ENCODE measurements at places on chromosomes 6 and 20.
A peak's percentile ranks its signal among the peaks of the same experiment; 100 is the strongest.

GRCh38 chr6:53339424-53339823 is 9.3 kb downstream of the ELOVL5 start:
- DNase-seq: no peak

- DNase-seq: no peak
Observed at GRCh38 chr6:134435814-134436280, 117.9 kb upstream of the SGK1 start.

- no peak for DNase-seq
Observed at GRCh38 chr20:58745391-58745790, 52.8 kb downstream of the NPEPL1 start.

- no peak for DNase-seq
Observed at GRCh38 chr6:23505026-23505425, 621.0 kb upstream of the NRSN1 start.

DNA sequence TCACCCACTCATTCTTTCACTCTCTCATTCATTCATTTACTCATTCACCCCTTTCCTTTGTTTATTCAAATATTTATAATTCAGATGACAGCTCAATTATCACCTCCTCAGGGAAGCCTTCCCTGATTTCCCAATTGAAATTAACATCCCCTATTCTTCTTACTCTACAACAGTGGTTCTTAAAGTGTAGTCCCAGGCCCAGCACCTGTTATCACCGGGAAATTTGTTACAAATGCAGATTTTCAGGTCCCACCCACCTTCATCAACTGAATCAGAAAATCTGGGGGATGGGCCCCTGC is 30.3 kb downstream of the KIAA1755 start:
- no peak for DNase-seq

GRCh38 chr6:166925141-166925996 is 31.0 kb downstream of the RNASET2 start:
- DNase-seq: no peak

DNA sequence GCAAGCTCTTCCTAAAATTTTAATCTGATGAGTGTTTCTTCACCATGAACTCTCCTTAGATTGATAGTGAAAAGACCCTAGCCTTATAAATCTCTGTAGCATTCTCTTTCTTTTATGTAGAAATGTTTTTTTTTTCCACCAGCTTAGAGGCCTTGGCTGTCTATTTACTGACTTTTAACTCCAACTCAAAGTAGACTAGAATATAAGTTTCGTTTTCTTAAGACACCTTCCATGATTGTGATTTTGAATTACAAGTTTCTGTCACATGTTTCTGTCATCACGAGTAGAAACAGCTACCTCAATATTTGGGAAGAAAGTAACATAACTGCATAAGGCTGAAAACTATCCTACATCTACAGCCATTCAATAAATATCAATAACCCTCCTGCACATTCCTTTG is 17.8 kb downstream of the ADGRF4 start:
- no peak for DNase-seq

GRCh38 chr6:43481591-43482236 is 4.3 kb downstream of the TJAP1 start:
- DNase-seq: no peak

DNA sequence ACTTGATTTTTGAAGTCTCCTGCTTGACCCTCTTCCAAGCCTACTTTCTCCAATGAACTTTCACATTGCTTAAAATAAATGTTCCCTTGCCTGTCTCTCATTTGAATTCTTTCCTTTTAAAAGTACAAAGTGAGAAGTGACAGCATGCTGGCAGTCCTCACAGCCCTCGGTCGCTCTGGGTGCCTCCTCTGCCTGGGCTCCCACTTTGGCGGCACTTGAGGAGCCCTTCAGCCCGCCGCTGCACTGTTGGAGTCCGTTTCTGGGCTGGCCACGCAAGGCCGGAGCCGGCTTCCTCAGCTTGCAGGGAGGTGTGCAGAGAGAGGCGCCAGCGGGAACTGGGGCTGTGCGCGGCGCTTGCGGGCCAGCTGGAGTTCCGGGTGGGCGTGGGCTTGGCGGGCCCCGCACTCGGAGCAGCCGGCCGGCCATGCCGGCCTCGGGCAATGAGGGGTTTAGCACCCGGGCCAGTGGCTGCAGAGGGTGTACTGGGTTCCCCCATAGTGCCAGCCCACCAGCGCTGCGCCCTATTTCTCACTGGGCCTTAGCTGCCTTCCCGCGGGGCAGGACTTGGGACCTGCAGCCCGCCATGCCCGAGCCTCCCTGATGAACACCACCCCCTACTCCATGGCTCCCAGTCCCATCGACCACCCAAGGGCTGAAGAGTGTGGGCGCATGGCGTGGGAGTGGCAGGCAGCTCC is 31.9 kb downstream of the SERPINB6 start:
- no peak for DNase-seq

- DNase-seq: no peak
Observed at GRCh38 chr6:113486199-113486598, 370.9 kb upstream of the MARCKS start.

DNA sequence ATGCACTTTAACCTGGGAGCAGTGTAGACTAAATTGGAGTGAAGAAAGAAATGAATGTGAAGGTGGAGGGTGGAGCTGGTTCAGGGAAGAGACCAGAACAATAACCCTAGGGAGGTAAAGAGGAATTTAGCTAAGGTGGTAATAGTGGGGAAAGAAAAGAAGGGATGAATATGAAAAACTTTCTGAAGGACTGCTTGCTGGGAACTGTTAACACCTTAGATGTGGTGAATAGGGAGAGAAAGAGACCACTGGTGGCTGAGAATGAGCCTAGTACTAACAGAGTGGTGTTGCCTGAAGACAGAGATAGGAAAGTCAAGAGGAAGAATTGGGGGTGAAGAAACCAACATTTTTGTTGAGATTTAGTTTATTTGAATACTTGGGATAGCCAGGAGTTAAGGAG is 78.4 kb upstream of the HS3ST5 start:
- no peak for DNase-seq

DNA sequence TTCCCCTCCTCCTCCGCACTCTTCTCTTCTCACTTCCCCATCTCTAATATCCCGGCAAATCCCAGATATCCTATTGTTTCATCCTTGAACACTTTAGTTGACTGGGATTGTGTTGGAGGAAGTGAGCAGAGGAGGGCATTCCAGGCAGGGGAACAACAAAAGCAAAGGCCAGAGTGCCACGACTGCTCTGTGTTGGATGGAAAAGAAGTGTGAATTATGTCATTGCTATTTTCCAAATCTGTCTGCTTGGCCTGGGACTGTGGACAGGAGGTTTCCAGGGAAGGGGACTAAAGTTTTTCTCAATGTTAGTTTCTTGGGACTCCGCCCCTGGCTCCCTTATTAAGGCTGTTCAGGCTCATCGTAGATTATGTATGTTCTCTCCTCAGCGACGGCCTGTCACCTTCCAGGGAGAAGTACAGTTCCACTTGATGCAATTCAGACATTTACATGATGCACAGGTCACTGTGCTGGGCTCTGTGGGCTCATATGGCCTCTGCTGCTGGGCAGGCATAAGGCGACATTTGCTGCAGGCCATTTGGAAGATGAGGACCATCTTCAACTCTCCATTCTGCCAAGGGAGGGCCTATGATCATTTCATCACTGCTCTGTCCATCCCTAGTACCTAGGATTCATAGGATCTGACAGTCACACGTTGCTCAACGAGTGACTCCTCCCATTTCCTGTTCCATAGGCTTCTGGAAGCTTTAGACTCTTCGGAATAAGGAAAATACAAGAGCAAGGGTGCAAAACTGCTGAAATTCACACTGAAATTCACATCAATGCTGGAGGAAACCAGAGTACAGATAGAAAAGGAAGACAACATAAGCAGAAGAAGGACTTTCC is 99.1 kb upstream of the KCNK16 start:
- DNase-seq: no peak

- no peak for DNase-seq
Observed at GRCh38 chr6:30885999-30886896, 1.9 kb downstream of the DDR1 start.

DNA sequence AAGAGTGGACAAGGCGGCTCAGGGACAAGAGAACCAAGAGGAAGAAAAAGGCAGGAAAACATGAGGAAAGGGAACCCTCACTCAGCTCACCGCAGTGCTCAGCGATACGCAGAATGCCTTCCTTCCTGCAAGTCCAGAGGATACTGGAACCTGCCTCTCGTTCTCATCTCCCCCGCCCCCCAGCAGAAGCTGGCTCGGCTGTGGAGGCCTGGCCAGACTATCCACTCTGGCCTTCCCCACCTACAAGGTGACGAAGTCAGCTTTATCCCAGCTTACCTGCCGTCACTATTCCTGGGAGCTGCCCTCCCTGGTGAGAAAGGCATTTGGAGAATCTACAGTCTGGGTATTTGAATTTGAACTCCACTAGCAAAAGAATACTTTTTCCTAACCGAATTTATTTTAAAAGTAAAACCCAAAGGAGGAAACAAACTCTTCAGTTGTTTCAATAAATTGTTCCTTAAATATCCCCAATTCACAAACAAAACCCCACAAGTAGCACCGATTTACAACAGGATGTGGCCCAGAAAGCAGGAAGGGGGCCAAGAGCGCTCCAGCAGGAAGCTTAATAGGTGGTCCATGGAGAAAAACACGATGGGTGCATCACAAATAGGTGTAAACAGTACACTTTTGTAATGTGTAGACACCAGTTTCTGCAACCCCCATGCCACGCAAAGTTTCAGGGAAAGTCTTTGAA is 2.1 kb upstream of the DIDO1 start:
- no peak for DNase-seq

DNA sequence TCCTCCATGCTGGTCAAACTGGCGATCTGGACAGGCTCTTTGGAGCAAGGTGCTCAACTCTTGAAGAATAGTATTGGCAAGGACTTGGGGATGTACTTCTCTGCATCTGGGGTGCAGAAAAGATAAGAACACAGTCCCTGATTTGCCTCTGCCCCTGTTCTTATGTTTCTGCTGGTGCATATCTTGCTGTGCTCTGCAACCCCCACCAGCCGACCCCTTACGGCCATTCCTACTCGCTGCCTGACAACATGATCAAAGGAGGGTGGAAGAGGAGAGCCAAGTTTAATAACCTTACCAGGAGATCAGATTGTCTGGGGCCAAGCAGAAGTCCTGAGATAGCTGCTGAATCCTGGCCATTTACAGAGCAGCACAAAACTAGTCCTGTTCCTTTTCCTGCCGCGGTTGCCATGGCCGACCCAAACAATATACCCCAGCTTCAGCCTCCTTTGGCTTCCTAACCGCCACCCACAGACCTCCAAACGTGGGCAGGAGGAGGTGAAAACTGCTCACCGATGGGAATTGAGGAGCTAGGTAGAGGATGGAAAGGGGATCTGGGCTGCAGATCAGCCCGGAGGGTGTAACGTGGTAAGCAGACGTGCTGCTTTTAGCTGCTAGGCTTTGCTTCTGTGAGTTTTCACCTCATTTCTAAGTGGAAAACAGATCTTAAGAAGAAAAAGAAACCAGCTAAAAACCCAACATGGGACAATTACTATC is 60.9 kb downstream of the ATXN1 start:
- no peak for DNase-seq

DNA sequence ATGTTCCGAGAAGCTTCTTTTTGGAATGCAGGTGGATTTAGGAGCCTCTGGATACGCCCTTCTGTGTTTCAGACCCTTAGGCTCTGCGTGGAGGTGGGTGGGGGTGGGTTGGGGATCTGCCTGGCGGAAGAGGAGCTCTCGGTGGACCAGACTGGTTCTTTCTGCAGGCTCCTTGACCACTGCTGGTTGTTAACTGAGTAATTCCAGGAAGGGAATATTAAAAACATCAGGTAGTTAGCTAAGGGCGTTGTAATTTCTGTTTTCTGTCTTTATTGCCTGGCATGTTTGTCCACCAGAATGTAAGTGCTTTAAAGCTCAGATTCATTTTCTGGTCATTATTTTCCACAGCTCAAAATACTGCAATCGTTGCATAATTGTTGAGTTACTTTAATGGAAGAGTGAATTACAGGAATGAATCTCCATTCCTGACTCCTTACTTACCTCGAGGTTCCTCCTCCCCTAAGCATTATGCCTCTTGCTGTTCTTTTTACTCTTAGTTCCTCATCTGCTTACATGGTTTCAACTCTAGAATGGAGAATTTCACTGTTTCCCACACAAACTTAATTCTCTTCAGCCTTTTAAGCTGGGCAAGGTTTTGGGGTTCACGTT is 5.9 kb downstream of the CDYL start:
- no peak for DNase-seq

DNA sequence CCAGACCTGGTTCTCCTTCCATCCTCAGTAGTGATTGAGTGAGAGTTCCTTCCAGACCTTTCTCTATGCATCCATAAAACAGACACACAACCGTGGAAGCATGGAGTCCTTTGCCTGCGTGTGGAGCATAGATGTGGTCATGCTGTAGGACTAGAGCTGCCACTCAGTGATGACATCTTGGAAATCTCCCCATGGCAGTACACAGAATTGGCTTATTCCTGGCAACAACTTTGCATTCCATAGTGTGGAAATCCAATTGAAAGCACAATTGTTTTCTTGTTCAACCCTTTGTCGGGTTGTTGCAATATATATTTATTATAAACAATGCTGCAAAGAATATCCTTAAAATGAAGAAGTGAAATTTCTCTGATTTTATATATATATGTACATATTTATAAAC is 547.8 kb downstream of the CDH26 start:
- DNase-seq: no peak

- DNase-seq: no peak
Observed at GRCh38 chr6:116215414-116215813, 38.5 kb downstream of the TSPYL4 start.

DNA sequence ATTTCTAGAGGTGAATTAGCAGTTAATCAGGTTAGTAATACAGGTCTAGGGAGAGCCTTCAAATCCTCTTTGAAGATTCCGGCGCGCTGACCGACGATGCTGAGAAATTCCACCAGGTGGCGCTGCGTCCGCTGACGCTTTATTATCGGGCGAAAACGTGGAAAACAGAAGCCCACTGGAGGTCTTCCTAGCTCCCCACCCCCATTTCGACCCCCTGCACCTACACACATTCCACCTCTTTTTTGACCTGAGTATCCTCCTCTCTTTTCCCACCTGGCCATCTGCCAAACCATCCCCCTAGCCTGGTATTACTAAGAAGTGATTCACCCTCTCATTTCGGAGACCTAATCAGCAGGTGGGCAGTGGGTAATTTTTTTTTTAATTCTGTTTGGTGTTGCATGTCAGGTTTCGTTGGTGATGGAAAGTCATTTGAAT is 65.4 kb upstream of the RIN2 start:
- peak; percentile 9 for DNase-seq

DNA sequence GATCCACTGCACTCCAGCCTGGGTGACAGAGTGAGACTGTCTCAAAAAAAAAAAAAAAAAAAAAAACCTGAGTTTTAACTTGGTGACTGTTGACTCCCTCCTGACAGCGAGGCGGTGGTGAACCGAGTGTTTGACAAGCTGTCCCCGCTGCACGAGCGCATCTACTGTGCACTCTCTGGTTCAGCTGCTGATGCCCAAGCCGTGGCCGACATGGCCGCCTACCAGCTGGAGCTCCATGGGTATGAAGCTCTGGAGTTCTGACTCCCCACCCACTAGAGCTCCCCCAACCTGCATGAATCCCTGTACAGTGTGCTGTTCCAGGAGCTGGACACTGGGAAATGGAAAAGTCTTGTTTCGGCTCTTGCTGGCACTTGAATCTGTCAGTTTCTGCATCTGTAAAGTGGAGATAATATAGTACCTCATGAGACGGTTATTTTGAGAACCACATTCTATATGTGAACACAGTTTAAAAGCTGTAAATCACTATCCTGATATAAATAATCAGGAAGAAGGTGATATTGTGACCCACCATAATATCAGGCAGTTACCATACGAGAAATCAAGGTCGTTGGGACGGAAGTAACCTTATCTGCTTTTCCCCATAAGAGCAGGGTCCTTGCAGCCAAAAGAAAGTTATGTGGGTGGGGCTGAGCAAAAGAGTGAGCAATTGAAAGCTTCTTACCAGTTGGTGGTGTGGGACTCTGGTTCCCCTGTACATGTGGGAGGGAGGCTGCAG is 3.3 kb downstream of the PSMB9 start:
- no peak for DNase-seq

Data from activated CD8-positive, alpha-beta memory T cell treated with anti-CD3 and anti-CD28 coated beads for 48 hours (primary cell).